ENCODE measurements at places on chromosomes 5 and 9. TPM values are rescaled to one million over a fixed set of nuclear protein-coding genes. Genes with fewer than 3 reads are reported as not detected.

CXXC5 gene
- total RNA-seq = 24.9 TPM

TRIM36 gene
- 0.18 TPM for total RNA-seq

PCDHGA9 gene
- total RNA-seq = 3.9 TPM

SH3TC2 gene
- total RNA-seq = 7.9 TPM

ADRA1B gene
- 0.56 TPM for total RNA-seq

ARID3C gene
- not detected for total RNA-seq

COL23A1 gene
- not detected for total RNA-seq

PCDHA6 gene
- total RNA-seq = not detected

DNA sequence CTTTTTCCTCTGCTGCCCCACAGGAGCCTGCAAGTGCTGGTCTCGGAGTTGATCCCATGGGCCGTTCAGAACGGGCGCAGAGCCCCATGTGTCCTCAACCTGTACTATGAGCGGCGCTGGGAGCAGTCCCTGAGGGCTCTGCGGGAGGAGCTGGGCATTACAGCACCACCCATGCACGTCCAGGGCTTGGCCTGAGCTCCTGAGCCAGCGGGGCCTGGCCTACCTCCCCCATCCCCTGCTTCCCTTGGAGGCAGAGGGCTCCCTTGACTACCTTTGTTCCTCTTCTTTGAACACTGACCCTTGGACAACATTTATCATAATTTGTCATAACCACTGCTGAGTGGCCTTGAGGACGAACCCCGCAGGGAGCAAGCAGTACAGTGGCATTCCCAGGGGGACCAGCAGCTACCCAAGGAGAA lies 6.9 kb upstream of the SLC27A4 start:
- no peak overlapping the region for H3K27ac ChIP-seq
- H3K4me3 ChIP-seq = no peak overlapping the region
- H3K36me3 ChIP-seq = peaks cover 23% of the 10 kb centered on the region

GRCh38 chr5:26121338-26121737 lies 917.0 kb downstream of the CDH9 start:
- H3K27ac ChIP-seq = no peak overlapping the region
- H3K36me3 ChIP-seq = no peaks in the 10 kb centered on the region
- H3K27me3 ChIP-seq = no peaks in the 10 kb centered on the region

GRCh38 chr5:39016587-39017275 lies 57.5 kb downstream of the RICTOR start:
- no peak overlapping the region for H3K4me3 ChIP-seq
- no peak for DNase-seq
- no peaks in the 10 kb centered on the region for H3K27me3 ChIP-seq
- peak overlapping the region; percentile 55 for H3K27ac ChIP-seq

DNA sequence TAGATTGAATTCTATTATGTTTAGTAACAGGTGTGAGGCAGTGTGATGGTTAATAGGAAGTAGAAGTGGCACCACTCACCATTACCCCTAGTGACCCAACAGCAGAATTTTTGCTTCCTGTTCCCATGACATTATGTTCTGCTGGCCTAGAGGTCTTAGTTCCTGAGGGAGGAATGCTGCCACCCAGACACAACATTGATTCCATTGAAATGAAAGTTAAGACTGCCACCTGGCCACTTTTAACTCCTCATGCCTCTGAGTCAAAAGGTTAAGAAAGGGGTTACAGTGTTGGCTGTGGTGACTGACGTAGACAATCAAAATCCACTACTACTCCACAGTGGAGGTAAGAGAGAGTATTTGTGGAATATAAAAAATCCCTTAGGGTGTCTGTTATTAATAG lies 218.9 kb upstream of the NMUR2 start:
- H3K27ac ChIP-seq = no peak overlapping the region
- H3K27me3 ChIP-seq = no peaks in the 10 kb centered on the region
- no peak for DNase-seq

DNA sequence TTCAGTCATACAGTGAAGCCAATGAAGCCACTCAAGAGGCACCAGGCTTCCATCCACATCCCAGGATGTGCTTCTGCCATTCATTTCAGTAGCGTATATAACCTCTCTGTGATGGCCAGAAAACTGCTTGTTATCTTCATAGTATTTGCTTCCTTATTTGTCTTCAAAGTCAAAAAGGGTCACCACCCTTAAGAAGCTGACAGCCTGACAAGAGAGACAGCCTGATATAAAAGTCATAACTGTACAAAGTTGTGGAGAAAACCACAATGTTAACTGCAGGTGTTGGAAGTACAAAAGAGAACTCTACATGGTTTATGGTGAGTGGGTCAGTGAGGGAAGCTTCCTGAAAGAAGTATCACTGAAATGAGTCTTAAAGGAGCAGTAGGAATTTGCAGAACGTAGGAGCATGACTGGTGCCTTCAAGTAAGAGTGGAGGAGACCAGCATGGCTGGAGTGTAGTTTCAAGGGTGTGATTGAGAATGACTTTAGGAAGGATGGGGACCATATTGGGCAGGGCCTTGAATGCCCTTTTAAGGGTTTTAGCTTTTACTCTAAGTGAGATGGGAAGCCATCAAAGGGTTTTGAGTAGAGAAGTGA lies 33.7 kb downstream of the NIM1K start:
- H3K27me3 ChIP-seq = no peaks in the 10 kb centered on the region
- H3K36me3 ChIP-seq = no peaks in the 10 kb centered on the region
- H3K4me1 ChIP-seq = no peaks in the 10 kb centered on the region
- no peak overlapping the region for H3K27ac ChIP-seq

DNA sequence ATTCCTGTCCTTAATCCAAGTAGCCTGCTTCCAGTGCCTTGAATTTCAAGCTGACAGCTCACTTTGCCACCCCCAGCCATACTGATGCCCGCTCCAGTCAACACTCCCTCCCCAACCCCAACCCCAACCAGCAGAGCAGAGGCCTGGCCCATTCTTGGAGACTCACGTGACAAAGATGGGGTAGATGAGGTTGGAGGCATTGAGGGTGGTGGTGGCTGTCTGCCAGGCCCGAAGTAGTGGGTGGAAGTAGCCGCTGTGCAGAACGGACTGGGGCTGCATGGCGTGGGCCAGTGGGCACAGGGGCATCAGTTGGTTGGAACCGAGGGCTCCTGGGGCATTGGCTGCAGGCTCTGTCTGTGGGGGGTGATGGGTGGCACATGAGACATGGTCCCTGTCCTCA lies 7.8 kb downstream of the ALAD start:
- H3K4me1 ChIP-seq = no peaks in the 10 kb centered on the region
- H3K36me3 ChIP-seq = peaks cover 39% of the 10 kb centered on the region
- no peak for DNase-seq
- H3K4me3 ChIP-seq = no peak overlapping the region
- no peak overlapping the region for H3K27ac ChIP-seq

GRCh38 chr5:174413567-174414314 lies 310.6 kb upstream of the MSX2 start:
- no peaks in the 10 kb centered on the region for H3K27me3 ChIP-seq
- H3K4me1 ChIP-seq = peaks cover 2% of the 10 kb centered on the region
- H3K4me3 ChIP-seq = no peak overlapping the region
- H3K27ac ChIP-seq = peak overlapping the region; percentile 24
- H3K36me3 ChIP-seq = no peaks in the 10 kb centered on the region

GRCh38 chr9:138077126-138077525 lies 199.5 kb downstream of the CACNA1B start:
- DNase-seq = no peak
- H3K27me3 ChIP-seq = no peaks in the 10 kb centered on the region
- no peak overlapping the region for H3K4me3 ChIP-seq
- H3K27ac ChIP-seq = no peak overlapping the region
- H3K4me1 ChIP-seq = no peaks in the 10 kb centered on the region

DNA sequence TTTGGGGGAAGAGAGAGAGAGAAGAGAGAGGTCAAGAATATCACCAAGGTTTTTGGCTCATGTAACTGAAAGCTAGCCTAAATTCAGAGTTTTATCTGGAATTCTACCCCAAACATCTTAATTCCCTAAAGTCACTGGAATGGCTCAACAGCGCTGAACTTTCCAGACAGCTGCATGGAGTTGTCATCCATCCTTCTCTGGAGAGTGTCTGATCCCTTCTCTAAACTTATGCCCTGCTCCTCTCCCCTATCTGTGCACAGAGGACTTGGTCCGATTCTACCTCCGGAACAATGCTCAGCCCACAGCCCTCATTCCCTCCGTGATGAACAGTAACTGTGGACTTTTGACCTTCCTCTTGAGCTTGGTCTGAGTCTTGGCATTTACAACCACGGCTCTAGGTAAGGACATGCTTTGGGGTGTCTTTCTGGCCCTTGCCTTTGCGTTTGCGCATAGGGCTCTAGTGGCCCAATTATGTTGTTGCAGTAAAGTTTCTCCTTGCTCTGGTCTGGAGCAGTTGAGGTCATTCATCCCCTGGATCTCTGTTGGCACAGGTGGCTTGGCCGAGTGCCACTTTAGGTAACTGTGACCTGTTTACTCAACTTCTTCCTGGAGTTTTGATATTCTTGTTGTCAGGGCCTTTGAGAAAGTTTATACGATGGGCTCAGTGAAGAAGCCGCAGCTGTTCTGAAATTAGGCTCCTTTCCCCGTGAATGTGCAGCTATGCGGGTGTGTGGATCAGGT lies 18.3 kb upstream of the CD180 start:
- no peak overlapping the region for H3K4me3 ChIP-seq
- no peak overlapping the region for H3K27ac ChIP-seq
- peaks cover 2% of the 10 kb centered on the region for H3K4me1 ChIP-seq
- no peaks in the 10 kb centered on the region for H3K27me3 ChIP-seq

DNA sequence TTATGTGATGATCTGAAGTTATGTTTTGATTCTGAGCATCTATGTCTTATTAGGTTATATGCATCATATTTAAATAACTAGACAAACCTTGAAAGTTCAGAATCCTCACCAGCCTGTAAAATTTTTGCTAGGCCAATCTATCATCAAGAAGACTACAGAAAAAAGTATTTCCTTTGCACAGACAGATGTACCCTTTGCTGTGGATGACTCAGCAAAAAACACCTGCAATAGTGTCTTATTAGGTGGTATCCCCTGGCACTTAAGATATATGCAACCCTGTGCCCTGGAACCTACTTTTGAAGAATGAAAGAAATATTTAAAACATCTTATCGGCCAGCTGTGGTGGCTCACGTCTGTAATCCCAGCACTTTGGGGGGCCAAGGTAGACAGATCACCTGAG lies 130.6 kb downstream of the SLF1 start:
- H3K27ac ChIP-seq = no peak overlapping the region
- DNase-seq = no peak
- 0 out of 2 replicates have a peak, but pooled peaks cover 1% of the 10 kb centered on the region for H3K27me3 ChIP-seq
- H3K4me1 ChIP-seq = no peaks in the 10 kb centered on the region
- H3K36me3 ChIP-seq = no peaks in the 10 kb centered on the region

DNA sequence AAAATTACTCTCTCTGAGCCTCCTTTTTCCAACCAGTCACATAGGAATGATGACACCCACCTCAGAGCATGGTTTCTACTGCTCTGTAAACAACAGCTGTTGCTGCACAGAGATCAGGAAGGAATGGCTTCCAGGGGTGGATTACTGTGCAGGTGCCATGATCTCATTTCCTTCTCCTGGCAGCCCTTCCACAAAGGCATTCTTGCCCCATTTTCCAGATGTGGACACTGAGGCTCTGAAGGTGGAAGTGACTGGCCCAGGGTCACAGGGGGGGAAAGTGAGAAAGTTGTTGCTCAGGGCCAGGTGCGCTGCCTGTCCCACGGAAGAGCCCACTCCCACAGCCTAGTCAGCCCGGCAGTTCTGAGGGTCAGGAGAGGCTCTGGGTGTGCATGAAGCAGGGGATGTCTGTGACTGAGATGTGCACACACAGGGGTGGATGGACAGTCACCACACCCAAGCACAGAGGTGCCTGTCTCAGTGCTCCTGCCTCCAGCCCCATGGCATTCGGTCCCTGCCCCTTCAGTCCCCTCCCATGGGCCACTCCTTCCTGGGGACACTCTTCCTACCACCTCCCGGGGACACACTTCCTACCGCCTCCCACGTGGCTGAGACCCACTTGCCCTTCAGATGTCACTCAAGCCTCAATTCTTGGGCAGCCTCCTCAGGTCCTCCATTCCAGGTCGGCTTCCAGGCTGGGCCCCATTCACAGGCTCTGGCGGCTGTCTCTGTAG lies 17.0 kb downstream of the FGFR4 start:
- peak; percentile 73 for DNase-seq
- no peaks in the 10 kb centered on the region for H3K36me3 ChIP-seq
- no peak overlapping the region for H3K4me3 ChIP-seq
- H3K27ac ChIP-seq = no peak overlapping the region
- peaks cover 13% of the 10 kb centered on the region for H3K4me1 ChIP-seq
- no peaks in the 10 kb centered on the region for H3K27me3 ChIP-seq

DNA sequence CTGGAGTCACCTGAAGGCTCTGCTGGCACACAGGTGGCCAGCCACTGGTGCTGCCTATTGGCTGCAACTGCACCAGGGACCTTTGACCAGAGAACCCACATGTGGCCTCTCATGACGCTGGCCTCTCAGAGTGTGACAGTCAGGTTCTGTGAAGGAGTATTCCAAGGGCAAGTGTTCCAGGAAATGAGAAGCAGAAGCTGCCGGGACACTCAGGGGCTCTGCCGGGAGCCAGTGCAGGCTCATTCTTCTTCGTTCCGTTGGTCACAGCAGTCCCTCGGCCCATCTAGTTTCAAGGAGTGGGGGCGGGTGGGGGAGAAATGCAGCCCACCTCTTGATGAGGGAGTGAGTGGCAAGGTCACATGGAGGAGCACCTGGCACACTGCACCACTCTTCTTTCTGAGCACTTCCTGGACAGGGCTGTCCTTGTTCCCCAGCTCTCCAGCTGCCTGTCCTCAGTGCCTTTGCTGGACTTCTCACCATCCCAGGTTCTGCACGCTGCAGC lies 237.5 kb downstream of the GADD45G start:
- no peaks in the 10 kb centered on the region for H3K4me1 ChIP-seq
- H3K36me3 ChIP-seq = no peaks in the 10 kb centered on the region
- H3K4me3 ChIP-seq = no peak overlapping the region
- no peak for DNase-seq
- H3K27ac ChIP-seq = no peak overlapping the region

DNA sequence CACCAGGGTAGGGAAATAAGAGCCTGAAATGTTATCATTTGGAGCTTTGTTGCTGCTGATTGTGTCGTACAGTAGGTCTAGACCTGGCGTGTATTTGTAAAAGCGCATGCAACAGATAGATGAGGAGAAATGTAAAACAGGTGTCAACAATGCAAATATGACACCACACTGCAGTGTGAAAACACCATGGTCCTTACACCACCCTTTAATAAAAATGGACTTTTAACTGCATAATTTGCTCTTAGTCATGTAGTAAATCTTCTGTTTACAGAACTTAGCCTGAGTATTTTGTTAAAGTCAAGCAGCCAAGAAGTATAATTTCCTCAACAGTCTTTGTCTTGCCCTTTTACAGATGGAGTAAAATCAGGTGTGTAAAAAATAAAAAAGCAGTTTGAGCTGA lies 13.9 kb downstream of the PCBD2 start:
- no peak overlapping the region for H3K4me3 ChIP-seq
- no peaks in the 10 kb centered on the region for H3K27me3 ChIP-seq
- DNase-seq = no peak
- peaks cover 2% of the 10 kb centered on the region for H3K4me1 ChIP-seq

- H3K4me3 ChIP-seq = no peak overlapping the region
- no peak overlapping the region for H3K27ac ChIP-seq
- no peaks in the 10 kb centered on the region for H3K36me3 ChIP-seq
- H3K4me1 ChIP-seq = no peaks in the 10 kb centered on the region
- no peaks in the 10 kb centered on the region for H3K27me3 ChIP-seq
- no peak for DNase-seq
Measured at GRCh38 chr5:148645527-148645926, 8.8 kb downstream of the HTR4 start.

- H3K27me3 ChIP-seq = no peaks in the 10 kb centered on the region
- H3K36me3 ChIP-seq = no peaks in the 10 kb centered on the region
- no peak for DNase-seq
- peaks cover 2% of the 10 kb centered on the region for H3K4me1 ChIP-seq
- no peak overlapping the region for H3K4me3 ChIP-seq
Measured at GRCh38 chr5:92713335-92713743, 867.7 kb downstream of the NR2F1-AS1 start.

- no peaks in the 10 kb centered on the region for H3K36me3 ChIP-seq
- DNase-seq = peak; percentile 73
- peak overlapping the region; percentile 6 for H3K27ac ChIP-seq
- no peaks in the 10 kb centered on the region for H3K27me3 ChIP-seq
- peaks cover 9% of the 10 kb centered on the region for H3K4me1 ChIP-seq
- no peak overlapping the region for H3K4me3 ChIP-seq
Measured at GRCh38 chr9:35826071-35826701, 2.3 kb downstream of the FAM221B start.
